ENCODE measurements at places on chromosomes 7 and 10.

GRCh38 chr10:8705415-8705814 is 650.9 kb downstream of the GATA3 start:
- no peak for DNase-seq

DNA sequence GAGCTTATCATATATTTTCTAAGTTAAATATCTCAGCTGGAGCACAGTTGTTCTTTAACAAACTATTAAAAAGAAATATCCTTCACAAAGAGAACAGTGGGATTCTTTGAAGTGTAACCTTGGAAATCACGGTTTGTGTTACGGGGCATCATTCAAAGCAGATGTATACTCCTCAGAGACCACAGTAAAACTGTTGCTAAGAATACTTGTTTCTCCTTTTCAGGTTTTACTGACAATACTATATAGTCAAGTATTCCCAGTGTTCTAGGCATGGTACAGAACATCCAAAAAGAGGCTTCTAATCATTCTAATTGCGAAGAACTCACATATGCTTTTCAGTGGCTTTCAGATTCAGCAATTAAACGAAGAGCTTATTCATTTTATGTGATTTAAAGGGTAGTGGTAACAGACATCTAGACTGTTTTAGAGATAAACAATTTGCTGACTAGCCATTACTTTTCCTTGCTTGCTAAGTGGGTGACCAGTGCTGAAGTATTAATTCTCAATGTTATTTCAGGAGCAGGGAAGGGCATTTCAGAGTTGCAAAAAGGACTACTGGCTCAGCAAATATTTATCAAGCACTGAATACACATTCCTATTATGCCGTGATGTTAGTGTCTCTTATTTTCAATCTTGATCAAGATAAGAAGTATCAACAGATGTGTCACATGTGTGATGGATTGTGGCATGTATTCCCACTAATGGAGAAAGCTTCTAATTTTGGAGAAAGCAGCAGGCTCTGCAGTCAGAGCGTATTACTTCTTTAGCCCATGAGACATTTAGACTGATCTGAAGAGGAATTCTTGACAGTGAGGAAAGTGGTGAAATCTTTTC is 236.8 kb downstream of the RNLS start:
- no peak for DNase-seq

- DNase-seq, result no peak
Observed at GRCh38 chr7:143960813-143961610, 6.4 kb downstream of the OR2F1 start.

GRCh38 chr10:88735661-88736060 is 24.2 kb upstream of the LIPN start:
- no peak for DNase-seq

- no peak for DNase-seq
Observed at GRCh38 chr10:75466886-75467285, 35.5 kb downstream of the LRMDA start.

DNA sequence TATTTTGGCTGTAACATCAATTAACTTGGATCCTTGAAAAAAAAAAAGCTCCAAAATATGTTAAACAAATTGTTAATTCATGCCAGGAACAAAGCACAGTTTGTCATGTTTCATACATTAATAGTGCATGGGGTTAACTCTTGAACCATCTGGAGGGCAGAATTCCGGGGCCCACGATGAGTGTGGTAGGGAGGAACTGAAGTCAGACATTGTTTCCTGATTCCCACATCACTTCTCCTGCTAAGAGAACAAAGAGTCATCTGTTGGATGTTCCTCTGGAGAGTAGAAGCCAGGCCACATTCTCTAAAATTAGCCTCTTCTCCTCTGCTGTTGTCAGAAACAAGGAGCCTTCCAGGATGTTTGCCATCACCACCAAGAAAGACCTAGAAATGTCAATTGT is 54.6 kb downstream of the TMEM178B start:
- no peak for DNase-seq

DNA sequence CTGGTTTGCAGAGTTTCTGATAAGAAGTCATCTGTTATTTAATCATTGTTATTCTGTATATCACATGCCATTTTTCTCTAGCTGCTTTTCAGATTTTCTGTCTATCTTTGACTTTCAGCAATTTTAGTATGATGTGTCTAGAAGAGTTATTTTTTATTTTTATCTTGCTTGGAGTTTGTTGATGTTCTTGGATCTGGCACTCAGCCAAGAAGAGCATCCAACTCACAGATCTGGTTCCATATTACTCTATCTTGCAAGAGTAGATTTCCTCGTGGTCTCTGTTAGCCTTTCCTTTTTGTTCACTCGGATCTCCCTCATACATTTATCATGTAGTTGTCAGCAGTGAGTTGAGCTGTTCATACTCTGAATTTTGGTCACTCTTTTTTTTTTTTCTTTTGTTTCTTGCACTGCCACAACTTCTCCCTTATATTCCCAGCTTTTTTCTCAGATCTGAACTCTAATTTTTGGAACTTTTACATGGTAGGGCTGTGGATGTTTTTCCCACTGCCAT is 54.8 kb upstream of the CALCR start:
- DNase-seq, result no peak

DNA sequence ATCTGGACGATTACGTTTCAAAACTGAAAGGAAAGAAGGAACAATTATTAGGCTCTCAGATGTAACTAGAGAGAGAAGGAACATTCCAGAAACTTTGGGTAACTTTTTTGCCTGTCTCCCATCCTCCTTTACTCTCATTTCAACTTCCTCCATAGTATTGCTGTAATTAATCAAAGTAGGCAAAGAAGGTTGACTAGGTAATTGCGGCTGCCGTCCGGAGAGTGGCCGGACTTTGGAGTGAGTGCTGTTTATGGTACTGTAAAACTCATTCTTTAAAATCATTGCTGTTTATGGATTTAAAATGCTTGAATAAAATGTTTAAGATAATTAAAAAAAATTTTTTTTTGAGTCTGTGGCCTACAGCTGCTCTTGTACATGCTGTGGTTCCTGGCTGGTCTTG is 56.4 kb downstream of the RBM33 start:
- DNase-seq, result no peak

DNA sequence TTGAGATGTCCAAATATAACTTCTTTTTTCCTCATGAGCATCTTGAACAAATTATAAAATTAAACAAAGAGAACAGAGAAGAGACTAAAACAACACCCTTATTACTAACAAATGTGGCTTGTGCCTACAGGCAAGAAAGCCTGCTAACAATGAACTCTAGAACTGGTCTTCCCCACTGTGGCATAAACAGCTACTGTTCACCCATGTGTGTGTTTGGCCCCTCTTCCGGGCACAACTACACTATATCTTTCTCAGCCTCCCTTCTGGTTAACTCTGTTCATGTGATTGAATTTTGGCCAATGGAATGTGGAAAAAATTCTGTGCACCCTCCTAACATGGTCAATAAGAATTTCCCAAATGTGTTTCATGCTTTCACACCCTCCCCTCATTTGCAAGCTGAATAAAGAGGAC is 117.0 kb downstream of the KBTBD2 start:
- DNase-seq, result no peak

GRCh38 chr10:110275128-110275729 is 29.5 kb downstream of the SMNDC1 start:
- no peak for DNase-seq

GRCh38 chr7:100893318-100893895 is 2.3 kb downstream of the ACHE start:
- no peak for DNase-seq

DNA sequence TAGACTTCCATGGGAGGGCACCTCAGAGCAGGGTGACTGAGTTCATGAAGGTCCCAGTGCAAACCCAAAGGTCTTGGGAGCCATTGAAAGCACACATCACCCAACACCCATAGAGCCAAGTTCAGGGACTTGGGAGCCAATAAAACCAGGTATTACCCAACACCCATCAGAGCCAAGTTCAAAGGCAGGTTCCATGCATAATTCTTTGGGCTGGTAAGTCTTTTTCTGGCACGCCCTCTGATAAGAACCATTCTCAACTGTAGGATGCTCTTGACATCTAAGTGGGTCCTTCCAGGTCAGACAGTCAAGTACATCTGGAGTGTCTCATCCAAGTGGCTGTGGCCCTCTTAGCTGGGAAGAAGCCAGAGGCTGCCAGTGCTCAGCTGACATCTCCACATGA is 63.2 kb downstream of the EBF3 start:
- no peak for DNase-seq

- DNase-seq, result no peak
Observed at GRCh38 chr7:247181-247580, 42.8 kb upstream of the FOXL3 start.

GRCh38 chr7:151361193-151361959 is 19.8 kb downstream of the NUB1 start:
- DNase-seq, result no peak

- DNase-seq, result no peak
Observed at GRCh38 chr10:79444199-79445119, 965 bp downstream of the ZCCHC24 start.
